ENCODE measurements at places on chromosomes 3 and 15.
A peak's percentile ranks its signal among the peaks of the same experiment; 100 is the strongest.

GRCh38 chr3:32249184-32249782 is 10.8 kb downstream of the CMTM8 start:
- no peak for DNase-seq

- peak; percentile 48 for DNase-seq
Measured at GRCh38 chr3:56753206-56753820, 48.4 kb downstream of the ARHGEF3 start.

- no peak for DNase-seq
Measured at GRCh38 chr3:16084887-16085286, 89.6 kb upstream of the GALNT15 start.

GRCh38 chr3:22306454-22306853 is 555.4 kb upstream of the ZNF385D start:
- no peak for DNase-seq

GRCh38 chr3:129606636-129607390 is at the start of gene PLXND1:
Gene PLXND1 (minus strand): TSS chr3:129606676. CDS start chr3:129606639, 37 bp downstream.
- peak; percentile 52 for DNase-seq

DNA sequence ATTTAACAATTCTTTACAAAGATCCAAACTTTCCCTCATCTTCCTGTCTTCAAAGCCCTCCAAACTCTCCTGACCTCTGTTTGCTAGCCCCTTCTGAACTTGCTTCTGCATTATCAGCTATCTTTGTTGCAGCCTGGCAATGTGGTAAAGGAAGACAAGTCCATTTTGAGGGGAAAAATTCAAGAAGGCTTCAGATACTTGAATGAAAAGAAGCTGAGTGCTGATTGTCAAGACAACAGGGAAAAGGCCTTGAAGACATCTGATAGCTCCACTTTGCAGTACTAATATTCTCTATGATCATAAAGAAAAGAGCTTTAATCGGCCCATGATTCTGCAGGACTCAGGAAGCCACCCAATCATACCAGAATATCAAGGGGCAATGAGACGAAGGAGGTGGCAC is 91.8 kb downstream of the LMLN start:
- no peak for DNase-seq

GRCh38 chr3:140630366-140630765 is 47.5 kb upstream of the TRIM42 start:
- DNase-seq, result no peak
